ENCODE measurements at places on chromosomes 6 and 20. TPM values are rescaled to one million over a fixed set of nuclear protein-coding genes. Genes with fewer than 3 reads are reported as not detected.

DNA sequence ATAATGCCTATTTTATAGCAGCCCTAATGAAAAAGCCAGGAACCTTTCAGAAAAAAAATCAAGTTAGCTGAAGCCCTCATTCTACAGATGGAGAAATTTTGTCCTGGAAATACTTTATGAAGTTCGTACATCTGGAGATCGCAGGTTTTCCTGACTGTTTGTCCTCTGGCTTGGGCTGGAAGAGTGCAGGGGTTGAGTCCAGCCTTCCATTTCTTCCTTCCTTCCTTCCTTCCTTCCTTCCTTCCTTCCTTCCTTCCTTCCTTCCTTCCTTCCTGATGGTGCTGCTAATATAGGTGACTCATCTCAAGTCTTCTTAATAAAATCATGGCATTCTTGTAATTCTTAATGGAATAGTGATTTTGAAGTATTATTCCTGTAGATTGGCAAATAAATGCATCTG lies 227.4 kb downstream of the CLVS2 start:
- DNase-seq = no peak

- no peak for DNase-seq
These were observed 28.8 kb downstream of the RWDD2A start for GRCh38 chr6:83221889-83222479.

DNA sequence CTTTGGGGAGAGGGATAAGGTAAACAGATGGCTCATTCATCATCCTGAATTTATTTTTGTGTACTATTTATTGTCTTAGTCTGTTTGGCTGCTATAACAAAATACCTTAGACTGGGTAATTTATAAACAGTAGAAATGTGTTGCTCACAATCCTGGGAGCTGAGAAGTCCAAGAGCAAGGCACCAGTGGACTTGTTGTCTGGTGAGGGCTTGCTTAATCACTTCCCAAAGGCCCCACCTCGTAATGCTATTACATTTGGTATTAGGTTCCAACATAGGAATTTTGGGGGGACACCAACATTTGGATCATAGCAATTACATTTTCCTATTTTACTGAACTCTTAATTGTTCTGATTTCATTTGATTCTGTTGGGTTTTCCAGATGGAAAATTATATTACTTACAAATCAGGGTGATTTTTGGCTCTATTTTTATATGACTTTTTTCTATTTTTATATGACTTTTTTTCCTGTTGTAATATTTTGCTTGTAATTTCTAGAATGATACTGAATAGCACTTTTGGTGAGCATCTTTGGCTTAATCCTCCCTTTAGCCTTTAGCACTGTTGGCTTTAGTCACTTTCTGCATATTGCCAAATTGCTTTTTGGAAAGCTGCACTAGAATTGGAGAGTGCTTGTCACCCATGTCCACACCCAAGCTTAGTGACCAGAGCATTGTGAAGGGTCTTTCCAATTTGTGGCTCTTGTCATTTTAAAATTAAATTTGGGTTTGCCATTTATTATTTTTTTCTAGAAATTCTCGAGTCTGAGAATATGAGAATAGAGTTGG lies 43.7 kb upstream of the TULP4 start:
- no peak for DNase-seq

DNA sequence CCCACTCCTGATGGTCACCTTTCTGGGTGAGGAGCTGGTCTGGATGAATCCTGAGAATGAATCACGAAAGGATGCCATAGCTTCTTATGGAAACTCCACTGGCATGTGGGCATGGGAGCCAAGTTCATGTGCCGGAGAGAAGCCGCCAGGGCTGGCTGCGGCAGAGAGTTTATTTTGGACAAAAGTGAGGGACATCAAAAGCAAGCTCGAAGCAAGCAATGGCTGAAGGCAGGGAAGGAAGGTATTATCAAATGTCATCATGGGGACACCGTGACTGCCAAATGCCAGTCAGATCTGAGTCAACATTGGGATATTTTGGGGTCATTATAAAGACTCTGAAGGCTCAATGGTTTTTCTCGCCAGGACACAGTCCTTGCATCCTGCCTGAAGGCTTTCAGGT lies 249.1 kb downstream of the QKI start:
- DNase-seq = no peak

DNA sequence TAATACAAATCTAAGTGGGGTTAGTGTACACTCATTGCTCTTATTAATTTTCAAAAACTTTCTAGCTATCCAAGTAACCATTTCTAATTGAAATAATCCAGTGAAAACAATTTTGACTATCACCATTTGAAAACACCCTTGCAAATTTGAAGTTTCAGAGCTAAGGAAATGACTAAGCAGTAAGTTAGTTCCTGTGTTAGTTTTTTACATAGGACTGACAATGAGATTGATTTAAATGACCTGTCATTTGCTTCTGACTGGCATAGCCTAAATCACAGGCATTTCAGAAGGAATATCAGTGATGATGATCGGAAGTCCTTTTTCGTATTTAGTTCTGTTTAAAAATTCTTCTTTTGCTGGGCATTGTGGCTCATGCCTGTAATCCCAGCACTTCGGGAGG lies 27.0 kb downstream of the STK4 start:
- no peak for DNase-seq

DNA sequence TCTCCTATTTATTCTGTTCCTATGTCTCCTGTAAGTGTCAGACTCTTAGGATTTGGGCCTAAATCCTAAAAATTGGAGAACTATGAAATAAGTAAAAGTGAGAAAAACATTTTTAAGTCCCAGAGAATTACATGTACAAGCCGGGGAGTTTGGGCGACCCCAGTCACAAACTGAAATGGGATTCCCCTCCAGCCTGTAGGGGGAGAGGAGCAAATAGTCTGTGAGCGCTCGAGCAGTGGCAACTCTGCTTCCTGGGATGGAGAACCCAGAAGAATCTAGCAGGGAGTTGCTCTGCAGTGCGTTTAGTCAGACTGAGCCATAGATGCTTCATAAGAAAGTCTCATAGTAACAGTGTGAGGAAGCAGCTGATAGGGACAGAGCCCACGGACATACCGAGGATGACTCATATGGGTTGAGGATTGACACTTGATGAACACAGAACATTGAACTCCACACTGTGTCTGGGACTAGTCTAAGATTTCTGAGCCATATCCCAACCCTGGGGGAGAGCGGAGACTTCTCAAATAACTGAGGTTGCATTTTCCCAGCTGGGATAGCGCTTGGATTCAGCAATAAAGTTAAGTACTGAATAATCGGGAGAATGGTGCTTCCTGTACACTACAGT lies 437.2 kb downstream of the BCKDHB start:
- no peak for DNase-seq

DNA sequence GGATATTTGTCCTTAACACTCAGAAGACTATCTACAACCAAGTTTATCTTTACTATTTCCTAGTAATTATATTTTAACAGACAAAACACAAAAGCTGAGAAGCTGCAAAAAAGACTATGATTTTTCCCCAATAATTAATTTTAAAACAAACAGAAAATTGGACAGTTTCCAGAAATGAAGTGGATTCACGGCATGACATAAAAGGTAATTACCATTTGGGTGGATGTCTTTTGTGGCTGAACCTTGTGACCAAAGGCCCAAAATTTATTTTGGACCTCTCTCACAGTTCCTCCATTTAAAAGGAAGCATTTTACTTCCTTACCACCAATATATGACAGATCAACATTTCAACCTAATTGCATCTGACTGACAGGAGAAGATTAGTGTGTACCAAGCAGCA lies 90.2 kb downstream of the GMDS start:
- DNase-seq = no peak

GRCh38 chr20:25025986-25026605 lies 31.8 kb downstream of the ACSS1 start:
- no peak for DNase-seq

GRCh38 chr6:89260310-89260709 lies 43.2 kb upstream of the GABRR1 start:
- DNase-seq = no peak

DNA sequence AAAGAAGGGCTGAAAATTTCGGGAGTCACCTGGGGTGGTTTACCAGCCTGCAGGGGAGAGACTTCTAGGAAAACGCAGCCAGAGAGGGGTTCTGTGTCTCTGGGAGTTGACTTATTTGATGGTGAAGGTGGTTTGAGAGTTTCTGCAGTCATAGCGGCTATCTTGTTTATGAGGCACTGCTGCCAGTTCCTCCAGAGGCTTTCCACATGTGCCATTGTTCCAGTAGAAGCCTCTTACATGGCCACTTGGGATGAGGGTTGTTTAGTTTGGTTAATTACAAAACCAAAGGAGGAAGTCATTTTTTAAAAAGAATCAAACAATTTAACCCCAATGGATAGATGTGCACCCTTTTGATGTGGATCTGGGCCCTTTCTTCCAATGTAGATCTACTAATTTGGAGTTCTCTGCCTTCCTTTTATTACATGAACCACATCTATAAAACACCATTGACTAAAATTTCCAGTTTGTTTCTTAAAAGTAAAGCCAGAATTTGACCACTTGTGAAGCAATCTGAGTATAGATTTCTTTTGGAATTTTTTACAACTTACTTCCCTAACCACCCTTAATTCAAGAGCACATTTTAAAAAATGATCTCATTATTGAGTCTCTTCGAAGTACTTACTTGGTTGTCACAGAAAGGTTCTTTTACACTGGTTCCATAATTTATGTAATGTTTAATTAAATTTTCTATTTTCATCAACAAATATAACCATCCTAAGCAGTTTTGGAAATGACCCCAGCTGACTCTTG lies 97.6 kb downstream of the TCP11 start:
- DNase-seq = no peak

GRCh38 chr6:19446570-19446969 lies 390.6 kb upstream of the ID4 start:
- DNase-seq = no peak

- DNase-seq = no peak
These were observed 151.0 kb downstream of the ZDHHC14 start for GRCh38 chr6:157531986-157532365.

GRCh38 chr6:137808191-137808590 lies 58.9 kb upstream of the TNFAIP3 start:
- DNase-seq = no peak

GRCh38 chr20:49567421-49568277 lies at the start of gene PTGIS:
TSS of gene PTGIS (minus strand) at chr20:49568137. CDS start at chr20:49568116, 21 bp downstream.
- DNase-seq = peak; percentile 81

- DNase-seq = no peak
These were observed 87.8 kb downstream of the CDH26 start for GRCh38 chr20:60046011-60046413.

GRCh38 chr6:109345986-109346385 lies 36.3 kb downstream of the CD164 start:
- DNase-seq = no peak

DNA sequence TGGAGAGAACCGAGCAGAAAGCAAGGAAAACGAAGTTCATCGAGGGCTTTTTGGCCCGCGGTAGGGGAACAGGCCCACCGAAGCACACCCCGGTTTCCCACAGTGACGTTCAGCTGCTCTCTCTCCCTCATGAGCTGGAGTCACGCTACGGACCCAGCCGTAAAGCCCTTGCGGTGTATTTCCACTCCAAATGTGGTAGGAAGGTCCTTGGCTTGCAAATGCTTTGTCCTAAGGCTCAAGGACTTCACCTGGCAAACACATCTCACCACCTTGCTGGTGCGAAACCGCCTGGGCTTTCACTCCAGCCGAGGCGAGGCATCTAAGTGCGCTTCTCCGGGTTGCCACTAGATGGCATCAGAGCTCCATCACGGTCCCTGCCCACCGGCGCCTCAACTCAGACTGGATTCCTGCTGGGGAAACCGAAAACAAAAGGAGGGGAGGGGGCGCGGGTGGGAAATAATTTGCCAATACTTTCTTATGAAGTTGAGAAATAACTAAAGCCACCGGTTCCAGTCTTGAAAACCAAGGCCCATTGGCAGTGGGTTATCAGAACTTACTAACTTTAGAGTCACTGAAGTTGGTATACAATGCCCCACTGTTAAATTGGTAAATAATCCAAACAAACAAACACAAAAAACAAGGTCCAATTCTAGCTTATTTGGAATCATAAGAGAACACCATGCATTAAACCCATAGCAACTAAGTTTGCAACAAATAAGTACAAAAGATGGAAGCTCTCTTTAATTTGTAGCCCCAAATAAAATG lies 13.4 kb upstream of the FOXC1 start:
- DNase-seq = peak; percentile 79

Gene SRSF12
- 7.6 TPM for total RNA-seq

Gene CDH26
- total RNA-seq = 0.79 TPM

Gene MAVS
- total RNA-seq = 24.3 TPM

Measured in H9 (cell line).